GM12891 (cell line): ENCODE measurements at places on chromosomes 7 and 10.

- DNase-seq = no peak
These were observed 1247.4 kb upstream of the SORCS1 start for GRCh38 chr10:108411894-108412293.

- no peak for DNase-seq
These were observed 5.9 kb upstream of the HDAC9 start for GRCh38 chr7:18489624-18490023.

DNA sequence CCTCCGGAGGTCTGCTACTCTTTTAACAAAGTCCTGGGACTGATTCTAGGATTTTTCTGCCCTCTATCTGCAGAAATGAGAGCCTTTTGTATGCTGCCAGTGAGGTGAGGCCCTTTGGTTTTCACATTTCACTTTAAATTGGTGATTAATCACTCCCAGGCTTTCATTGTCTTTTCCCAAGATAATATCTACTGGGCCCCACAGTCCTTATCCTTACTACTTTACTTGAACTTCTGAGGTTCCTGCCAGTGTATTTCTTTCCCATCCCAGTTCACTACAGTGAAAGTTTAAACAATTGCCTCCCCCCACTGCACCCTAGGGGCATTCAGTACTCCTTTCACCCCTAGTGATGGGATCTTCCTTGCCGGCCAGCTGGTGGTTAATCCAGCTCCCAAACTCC is 127.4 kb upstream of the INHBA start:
- no peak for DNase-seq

DNA sequence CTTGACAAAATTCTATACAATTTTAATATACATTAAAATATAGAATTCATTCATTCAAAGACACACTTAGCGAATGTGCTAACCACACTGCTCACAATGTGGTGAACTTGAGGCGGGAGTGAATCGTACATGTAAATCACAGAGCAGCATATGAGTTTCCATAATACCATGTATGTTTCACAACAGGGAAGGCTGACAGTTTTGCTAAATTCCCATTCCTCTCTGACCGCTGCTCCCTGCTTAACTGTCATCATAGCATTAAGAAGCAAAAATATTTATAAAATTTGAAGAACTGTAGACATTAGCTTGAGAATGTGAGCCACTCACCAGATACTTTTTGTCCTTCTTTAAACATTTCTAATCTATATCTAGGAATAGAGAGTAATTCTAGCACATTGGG is 763.3 kb downstream of the MAGI2 start:
- DNase-seq = no peak

- DNase-seq = no peak
These were observed 4.5 kb upstream of the GATA3 start for GRCh38 chr10:8049865-8050555.

- no peak for DNase-seq
These were observed 12.5 kb downstream of the PRF1 start for GRCh38 chr10:70589762-70590654.

GRCh38 chr10:29540016-29540415 is 94.8 kb downstream of the SVIL start:
- DNase-seq = no peak

DNA sequence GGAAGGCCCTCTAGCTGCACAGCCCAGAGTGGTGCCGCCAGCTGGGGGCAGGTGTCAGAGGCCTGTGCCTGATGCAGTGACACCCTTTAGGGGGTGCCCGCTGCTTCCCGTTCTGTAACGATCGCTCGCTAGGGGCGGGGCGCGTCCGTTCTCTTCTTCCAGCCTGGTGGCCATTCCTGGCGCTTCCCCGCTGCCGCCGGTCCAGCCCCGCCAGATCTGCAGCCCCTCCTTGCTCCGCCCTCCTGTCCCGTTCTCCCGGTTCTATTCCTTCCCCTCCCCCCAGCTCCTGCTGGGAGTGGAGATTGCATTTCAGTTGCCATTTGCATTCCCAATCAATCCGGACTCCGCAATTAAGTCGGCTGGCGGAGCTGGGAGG is 39.2 kb downstream of the AGAP3 start:
- DNase-seq = no peak
